ENCODE measurements at places on chromosomes 16 and 17.

DNA sequence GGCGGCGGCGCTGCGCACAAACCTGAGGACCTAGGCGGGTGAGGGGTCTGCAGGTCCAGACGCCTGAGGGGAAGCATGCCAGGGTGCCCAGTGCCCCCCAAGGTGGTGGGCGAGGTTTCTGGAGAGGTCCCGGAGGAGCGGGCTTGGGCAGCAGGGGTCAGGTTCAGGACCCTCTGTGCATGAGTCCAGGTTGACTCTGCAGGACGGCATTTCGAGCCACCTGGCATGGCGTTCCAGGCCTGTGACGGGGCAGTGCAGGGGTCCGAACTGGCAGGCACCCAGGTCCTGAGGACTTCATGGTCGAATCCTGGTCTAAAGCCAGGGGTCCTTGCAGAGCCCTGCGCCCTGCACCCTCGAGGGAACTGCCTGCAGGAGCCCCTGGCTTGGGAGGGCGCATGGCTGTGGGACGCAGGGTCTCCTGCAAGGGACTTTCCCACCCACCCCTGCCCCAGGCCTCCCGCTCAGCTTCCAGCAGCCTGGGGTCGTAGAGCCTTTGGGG is 3.5 kb downstream of the SLC16A3 start:
- DNase-seq: no peak

- no peak for DNase-seq
Measured at GRCh38 chr17:10073941-10074340, 124.5 kb downstream of the GAS7 start.

DNA sequence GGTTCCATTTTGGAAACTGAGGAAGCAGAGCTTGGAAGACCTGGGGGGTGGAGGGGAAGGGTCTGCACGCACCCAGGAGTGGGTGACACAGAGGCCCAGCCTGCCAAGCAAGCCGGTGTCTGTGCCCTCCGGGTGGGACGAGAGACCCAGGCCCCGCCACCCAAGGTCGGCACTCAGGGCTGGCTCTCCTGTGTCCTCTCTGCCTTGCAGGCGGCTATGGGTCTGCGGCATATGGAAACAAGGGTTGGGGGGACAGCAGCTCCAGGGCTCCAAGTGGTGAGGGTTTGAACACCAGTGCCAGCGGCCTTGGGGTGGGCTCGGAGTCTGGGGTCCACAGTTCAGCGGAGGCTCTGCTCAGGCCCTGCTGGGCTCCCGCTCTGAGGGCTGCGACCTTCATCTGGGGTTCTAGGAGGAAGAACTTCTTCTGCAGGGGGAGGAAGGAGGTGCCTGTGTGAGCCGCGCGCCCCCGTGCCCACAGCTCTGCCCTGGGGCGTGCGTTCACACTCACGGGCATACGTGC is 4.6 kb upstream of the CD7 start:
- DNase-seq: no peak

- no peak for DNase-seq
Measured at GRCh38 chr16:83338138-83338537, 469.6 kb upstream of the HSBP1 start.

- DNase-seq: no peak
Measured at GRCh38 chr17:28334666-28335200, 539 bp downstream of the IFT20 start.

GRCh38 chr16:77637940-77638339 is 84.4 kb upstream of the NUDT7 start:
- DNase-seq: no peak

DNA sequence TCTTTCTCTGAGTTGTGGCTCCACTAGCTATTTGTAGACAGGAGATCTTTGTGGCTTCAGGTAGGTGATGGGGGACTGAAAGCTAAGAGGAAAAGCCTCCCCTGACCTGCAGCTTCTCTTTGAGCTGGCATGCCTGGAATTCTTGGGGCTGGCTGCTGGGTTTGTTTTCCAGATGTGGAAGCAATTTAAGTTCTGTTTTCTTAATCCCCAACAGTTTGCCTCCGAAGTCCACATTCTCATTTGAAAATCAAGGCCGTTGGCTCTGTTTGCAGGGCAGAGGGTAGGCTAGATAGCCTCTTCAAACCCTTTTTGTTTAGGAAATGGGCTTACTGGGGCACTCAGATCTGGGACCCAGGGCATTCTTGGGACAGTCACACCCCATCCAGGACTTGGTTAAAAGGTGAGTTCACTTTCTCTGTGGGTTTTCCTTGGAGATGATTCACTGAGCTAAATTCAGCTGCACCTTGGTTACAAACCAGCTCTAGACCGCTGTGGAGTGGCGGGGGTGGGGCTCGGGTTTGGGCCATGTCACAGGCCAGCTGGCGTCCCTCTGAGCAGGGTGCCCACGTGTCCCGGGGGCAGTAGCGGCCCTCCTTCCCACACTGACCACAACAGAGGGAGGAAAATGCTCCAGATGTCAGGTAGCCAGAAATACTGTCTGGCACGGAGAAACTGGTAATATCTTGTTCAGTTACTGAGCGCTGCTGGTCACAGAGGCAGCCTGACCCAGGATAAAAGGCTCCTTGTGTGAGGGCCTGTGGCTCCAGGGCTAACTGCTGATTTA is 108.5 kb downstream of the RAB11FIP4 start:
- DNase-seq: no peak

GRCh38 chr17:63707151-63707550 is 7.2 kb upstream of the LIMD2 start:
- no peak for DNase-seq

GRCh38 chr16:56281249-56281805 is 90.0 kb downstream of the GNAO1 start:
- DNase-seq: no peak

DNA sequence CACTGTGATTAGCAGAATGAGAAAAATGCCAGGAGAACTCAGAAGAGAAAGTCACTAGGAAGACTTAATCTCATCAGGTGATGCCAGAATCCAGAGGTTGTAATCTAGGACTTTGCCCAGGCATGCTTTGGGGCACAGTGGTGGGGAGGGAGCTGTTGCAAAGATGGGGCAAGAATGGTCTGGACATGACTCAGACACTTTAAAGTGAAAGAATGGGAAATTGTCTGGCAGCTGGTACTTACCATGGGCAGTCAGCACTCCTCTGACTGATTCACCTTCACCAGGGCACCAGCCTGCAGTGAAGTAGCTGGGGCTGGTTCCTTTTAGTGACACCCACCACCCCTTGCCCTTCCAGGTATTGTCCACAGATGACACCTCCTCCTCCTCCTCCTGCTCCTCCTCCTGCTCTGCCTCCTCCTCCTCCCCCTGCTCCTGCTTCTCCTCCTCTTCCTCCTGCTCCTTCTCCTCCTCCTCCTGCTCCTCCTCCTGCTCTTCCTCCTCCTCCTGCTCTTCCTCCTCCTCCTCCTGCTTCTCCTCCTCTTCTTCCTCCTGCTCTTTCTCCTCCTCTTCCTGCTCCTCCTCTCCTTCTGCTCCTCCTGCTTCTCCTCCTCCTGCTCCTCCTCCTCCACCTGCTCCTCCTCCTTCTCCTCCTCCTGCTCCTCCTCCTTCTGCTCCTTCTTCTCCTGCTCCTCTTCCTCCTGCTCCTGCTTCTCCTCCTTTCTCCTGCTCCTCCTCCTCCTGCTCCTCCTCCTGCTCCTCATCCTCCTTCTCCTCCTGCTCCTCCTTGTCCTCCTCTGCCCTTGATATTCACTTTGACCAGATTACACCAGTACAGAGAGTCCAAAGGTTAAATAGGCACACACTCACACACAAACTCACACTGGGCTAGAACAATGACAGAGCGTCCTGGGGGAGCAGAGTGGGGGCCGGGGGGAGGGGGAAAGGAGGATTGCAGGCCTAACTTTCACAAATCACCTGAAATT is at the start of gene CHD9NB:
Gene CHD9NB, minus strand, starts transcription at position 379 of the 983 bp plus-strand sequence. CDS start 8,739 bp downstream, outside the sequence.
- peak; percentile 78 for DNase-seq

DNA sequence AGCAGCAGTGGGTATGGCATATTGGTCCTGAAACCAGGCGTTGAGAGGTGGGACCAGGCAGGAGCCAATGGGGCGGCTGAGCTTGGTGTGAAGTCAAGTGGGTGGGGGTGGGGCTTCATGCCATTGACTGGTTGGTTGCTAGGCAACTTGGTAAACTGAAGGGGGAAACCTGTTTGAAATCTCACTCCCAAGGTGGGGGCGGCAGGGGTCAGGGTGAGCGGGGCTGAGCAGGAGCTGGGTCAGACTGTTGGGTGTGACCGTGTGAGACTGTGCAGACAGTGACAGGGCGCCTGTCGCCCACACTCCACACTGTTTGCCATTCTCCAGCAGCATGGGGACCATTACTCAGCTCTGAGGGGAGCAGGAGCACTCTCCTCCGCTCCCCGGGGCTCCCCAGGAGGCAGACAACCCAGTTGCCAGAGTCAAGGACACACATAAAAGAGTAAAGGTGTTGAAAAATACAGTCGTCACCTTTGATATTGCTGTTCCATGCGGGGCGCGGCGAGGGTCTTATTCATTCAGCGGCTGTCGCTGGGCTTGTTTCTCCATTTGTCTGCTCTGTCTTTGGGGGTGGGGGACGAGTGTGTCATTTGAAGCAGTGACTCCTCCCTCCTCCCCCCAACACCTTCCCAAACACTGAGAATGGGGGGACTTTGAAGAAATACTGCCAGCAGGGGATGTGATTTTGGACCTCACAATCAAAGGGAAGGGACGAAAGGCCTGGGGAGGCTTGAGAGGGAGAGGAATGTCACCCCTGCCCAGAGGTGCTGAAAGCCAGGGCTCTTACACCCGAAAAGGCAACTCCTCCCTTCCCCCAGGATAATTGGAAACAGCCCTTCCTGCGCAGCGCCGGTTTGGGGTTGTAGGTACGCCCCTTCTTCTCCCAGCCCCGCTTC is 1.2 kb upstream of the EFNB3 start:
- no peak for DNase-seq

DNA sequence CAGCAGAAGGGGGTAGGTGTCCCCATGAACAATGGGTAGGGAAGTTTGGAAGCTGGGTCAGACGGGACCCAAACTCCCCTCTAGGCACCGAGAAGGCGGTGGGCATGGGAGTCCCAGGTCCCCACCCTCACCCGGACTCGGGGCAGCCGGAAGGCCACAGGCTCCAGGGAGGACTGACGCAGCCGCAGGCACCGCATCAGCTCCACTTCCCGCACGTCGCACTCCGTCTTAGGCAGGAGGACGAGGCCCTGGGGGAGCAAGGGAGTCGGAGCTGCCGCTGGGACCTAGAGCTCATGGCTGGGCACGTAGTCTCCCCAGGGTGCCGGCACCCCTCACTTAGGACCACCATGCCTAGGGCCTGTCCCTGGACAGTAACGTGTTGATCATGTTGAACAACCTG is 7.1 kb upstream of the PAM16 start:
- no peak for DNase-seq

DNA sequence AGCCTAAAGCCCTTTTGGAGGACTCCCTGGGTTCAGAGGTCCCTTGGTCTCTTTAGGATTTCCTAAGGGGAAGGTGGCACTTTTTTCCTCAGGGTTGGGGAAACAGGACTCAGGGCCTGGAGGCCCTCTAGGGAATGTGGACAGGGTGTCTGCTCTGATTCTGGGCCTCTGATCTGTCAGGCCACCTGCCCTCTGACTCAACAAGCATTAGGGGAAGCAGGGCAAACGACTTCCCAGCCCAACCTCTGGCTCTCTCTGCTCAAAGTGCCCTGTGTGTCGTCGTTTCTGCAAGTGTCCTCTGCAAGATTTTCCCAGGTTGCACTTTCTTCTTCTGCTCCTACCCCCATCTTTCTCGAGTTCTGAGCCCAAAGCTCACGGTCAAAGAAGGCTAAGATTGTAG is 6.6 kb upstream of the IGFBP4 start:
- no peak for DNase-seq

DNA sequence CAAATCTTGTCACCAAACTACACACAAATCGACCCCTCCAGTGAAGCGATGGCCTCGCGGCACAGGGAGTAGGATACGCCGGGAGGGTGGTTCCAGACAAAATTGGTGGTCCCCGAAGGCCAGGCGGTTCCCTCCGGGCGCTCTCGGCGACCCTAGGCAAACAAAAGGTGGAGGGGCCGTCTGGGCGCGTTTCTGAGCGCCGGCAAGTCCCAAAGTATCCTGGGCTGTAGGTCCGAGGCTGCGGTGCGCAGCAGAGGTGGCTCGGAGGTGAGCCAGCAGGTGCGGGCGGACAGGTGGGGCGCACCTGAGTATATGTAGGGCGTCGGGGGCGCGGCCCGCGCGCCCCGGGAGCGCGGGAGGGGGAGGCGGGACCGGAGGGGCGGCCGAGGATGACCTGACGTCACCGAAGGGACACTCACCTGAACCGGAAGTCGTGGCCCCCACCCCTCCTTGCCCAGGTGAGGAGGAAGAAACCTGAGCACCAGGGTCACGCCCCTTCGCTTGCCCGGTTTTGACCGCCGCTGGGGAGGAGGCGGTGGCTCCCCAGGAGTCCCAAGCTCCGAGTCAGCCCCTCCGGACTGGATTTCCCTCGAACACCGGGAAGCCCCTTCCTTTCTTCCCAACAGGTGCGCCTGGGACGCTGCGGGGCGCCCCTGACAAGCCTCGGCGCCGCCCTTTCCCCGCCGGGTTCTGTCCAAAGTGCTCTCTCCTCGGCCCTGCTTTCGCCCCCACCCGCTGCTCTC is at the start of gene CLDN7:
Gene CLDN7, minus strand, starts transcription at position 287 of the 743 bp plus-strand sequence. CDS start 435 bp downstream, outside the sequence.
- no peak for DNase-seq

- DNase-seq: no peak
Measured at GRCh38 chr17:47701608-47702007, 7.6 kb downstream of the TBKBP1 start.
